A549 treated with dexamethasone at 1 μM for 4 hours (cell line): ENCODE measurements at places on chromosomes 7 and 10. TPM values are rescaled to one million over a fixed set of nuclear protein-coding genes. Genes with fewer than 3 reads are reported as not detected.

SPDYE6 gene
- not detected in 5 replicates for total RNA-seq

SLC16A9 gene
- total RNA-seq: 0.07 to 0.16 TPM (median 0.08 TPM) in 5 replicates

GPR26 gene
- total RNA-seq: not detected in 5 replicates

FAM24B gene
- 9.0 to 13.1 TPM (median 12.1 TPM) in 5 replicates for total RNA-seq

HPSE2 gene
- total RNA-seq: not detected in 5 replicates

CADPS2 gene
- total RNA-seq: 0.03 to 0.07 TPM (median 0.05 TPM) in 4 of 5 replicates, not detected in the other

GIMAP5 gene
- total RNA-seq: 0.09 TPM in 2 of 5 replicates, not detected in the others
